Foreskin keratinocyte (primary cell): ENCODE measurements at places on chromosomes 7 and 10. TPM values are rescaled to one million over a fixed set of nuclear protein-coding genes. Genes with fewer than 3 reads are reported as not detected.

ODAD2 gene
- polyA plus RNA-seq = 0.14 and 0.15 TPM in 2 replicates

- DNase-seq = no peak
These were observed 19.3 kb upstream of the ING3 start for GRCh38 chr7:120931243-120931642.

- no peak for DNase-seq
These were observed 296.3 kb downstream of the GRID1 start for GRCh38 chr10:86070278-86070677.

DNA sequence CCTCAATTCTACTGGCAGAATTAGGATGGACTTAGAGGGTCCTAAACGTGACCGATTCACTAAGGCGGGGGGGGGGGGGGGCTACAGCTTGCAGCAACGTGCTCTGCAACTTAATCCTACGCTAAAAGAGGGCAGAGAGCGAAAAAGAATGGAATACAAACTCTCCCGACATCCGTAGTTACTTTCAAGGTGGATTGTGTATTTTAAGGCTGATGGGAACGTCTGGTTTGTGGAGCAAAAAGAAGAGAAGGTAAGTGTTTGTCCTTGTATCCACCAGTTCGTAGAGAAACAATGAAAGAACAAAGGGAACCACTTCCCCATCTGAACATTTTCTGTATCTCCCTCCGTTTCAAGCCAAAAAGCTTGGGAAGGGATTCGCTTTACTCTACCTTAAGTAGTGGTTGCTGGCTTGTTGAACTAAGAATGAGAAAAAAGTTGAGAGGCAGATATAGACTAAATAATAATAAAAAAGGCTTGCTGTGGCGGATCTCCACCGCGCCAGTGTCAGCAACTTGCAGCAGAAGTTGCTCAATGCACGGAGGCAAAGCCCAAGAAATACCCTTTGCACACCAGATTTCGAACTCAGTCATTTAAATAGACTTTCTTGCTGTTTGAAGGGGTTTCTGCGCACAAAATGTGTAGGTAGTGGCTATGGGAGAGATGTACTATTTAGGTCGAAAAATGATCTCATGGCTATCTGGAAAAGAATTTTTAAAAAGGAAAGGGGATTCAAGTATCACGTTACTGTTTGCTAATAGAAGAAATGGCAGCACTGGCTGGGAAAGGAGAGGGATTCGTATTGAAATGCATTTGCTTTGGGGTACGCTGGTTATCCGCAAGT is 736 bp downstream of the SKIDA1 start:
- peak; percentile 48 for DNase-seq

- DNase-seq = no peak
These were observed 743 bp upstream of the POR start for GRCh38 chr7:75914169-75914654.

GRCh38 chr7:115940460-115941060 is 90.0 kb downstream of the TFEC start:
- DNase-seq = no peak

- no peak for DNase-seq
These were observed 18.0 kb downstream of the ZNF746 start for GRCh38 chr7:149479568-149479967.
